ENCODE measurements at places on chromosomes 16 and 17. TPM values are rescaled to one million over a fixed set of nuclear protein-coding genes. Genes with fewer than 3 reads are reported as not detected.

The KRTAP16-1 gene
- 0.42 TPM for total RNA-seq

GRCh38 chr16:72821185-72821950 lies 226.6 kb downstream of the ZFHX3 start:
- no peak overlapping the region for H3K27ac ChIP-seq
- no peaks in the 10 kb centered on the region for H3K27me3 ChIP-seq
- no peak overlapping the region for H3K4me3 ChIP-seq
- no peaks in the 10 kb centered on the region for H3K4me1 ChIP-seq
- H3K36me3 ChIP-seq: no peaks in the 10 kb centered on the region

The SPATA20 gene
- 26.8 TPM for total RNA-seq

- no peak for DNase-seq
- no peaks in the 10 kb centered on the region for H3K36me3 ChIP-seq
- no peaks in the 10 kb centered on the region for H3K4me1 ChIP-seq
- H3K27me3 ChIP-seq: no peaks in the 10 kb centered on the region
- H3K4me3 ChIP-seq: no peak overlapping the region
Observed at GRCh38 chr17:12463102-12463501, 202.6 kb upstream of the MYOCD start.

- H3K36me3 ChIP-seq: no peaks in the 10 kb centered on the region
- H3K27me3 ChIP-seq: no peaks in the 10 kb centered on the region
- DNase-seq: no peak
- H3K4me3 ChIP-seq: no peak overlapping the region
- H3K27ac ChIP-seq: no peak overlapping the region
Observed at GRCh38 chr17:27497696-27498095, 41.4 kb downstream of the KSR1 start.

GRCh38 chr17:21164216-21164615 lies 37.5 kb downstream of the DHRS7B start:
- H3K4me3 ChIP-seq: no peak overlapping the region
- no peak overlapping the region for H3K27ac ChIP-seq
- no peak for DNase-seq
- H3K36me3 ChIP-seq: no peaks in the 10 kb centered on the region

The IGF2BP1 gene
- not detected for total RNA-seq

GRCh38 chr16:85062323-85062722 lies 34.7 kb downstream of the KIAA0513 start:
- H3K36me3 ChIP-seq: no peaks in the 10 kb centered on the region
- H3K27ac ChIP-seq: no peak overlapping the region
- H3K4me3 ChIP-seq: no peak overlapping the region

DNA sequence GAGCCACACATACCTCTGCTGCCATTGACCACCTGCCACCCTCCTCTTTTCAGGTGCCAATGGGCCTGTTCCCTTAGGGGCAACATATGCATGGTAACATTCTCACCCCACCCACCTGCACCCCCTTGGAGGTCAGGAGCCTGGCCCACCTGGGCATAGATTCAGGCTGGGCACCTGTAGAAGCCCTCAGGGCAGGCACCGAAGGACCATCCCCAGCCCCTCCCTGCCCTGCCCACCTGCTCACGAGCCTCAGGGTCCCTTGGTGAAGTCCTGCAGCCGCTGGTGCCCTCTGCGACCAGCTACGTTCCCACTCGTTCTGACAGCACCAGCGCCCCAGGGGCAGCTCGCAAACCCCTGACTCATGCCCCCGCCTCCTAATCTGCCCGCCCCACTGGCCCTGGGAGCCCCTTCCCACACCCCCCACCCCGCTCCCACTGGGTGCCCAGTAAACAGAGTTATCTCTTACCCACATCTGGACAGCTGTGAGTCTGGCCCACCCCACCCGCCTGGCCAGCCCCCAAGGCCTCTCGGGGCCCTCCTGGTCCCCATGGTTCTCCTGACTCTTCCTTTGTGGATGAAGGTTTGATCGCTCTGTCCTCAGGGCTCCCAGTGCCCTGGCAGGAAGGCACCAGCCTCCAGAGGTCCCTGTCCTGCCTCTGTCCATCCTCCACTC lies at the start of gene SLC4A1:
Gene SLC4A1 (minus strand): TSS at position 318 of the 673 bp plus-strand sequence. CDS start 5,269 bp downstream, outside the sequence.
- no peaks in the 10 kb centered on the region for H3K4me1 ChIP-seq
- H3K27me3 ChIP-seq: no peaks in the 10 kb centered on the region

DNA sequence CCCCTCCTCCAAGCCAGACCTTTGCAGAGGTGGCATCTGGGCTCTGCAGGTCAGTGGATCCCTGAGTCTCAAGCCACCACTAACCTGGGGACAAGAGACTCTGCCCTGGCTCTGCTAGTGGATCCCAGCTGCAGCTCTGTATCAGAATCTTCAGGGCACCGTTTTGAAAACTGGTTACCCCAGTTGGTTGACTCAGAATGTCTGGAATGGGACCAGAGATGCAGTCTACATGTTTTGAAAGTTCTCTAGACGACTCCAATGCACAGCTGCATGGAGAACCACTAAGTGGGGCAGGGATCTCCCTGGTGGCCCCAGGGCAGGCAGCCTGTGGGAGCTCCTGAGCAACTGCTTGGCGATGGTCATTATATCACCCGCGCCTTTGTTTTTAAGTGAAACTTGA lies 34.1 kb upstream of the ADORA2B start:
- no peaks in the 10 kb centered on the region for H3K4me1 ChIP-seq
- no peak for DNase-seq
- H3K27ac ChIP-seq: no peak overlapping the region
- peaks cover 2% of the 10 kb centered on the region for H3K27me3 ChIP-seq

GRCh38 chr17:67577429-67578141 lies 140.2 kb upstream of the NOL11 start:
- no peak overlapping the region for H3K27ac ChIP-seq
- no peaks in the 10 kb centered on the region for H3K27me3 ChIP-seq
- H3K36me3 ChIP-seq: peaks cover 8% of the 10 kb centered on the region
- DNase-seq: no peak

The REXO5 gene
- 1.7 TPM for total RNA-seq
